Type B pancreatic cell (in vitro differentiated cells): ENCODE measurements at places on chromosomes 4 and X. TPM values are rescaled to one million over a fixed set of nuclear protein-coding genes. Genes with fewer than 3 reads are reported as not detected.

DNA sequence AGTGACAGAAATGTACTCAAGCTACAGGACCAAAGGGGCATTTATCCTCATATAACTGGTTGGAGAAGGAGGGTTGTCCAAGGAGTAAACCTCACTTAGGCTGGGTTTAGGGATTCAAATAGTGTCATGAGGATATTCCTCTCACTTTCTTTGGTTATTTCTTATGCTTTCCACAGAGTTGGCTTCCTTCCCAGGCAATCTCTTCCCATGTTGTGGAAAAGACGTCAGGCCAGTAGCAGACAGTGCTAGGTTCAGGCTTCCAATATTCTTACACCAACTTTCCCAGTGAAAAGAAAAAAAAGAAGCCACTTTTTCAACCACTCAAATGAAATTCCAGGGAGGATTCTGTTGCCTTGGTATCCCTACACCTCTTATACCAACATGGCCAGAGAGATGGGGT is 653.0 kb downstream of the C4orf33 start:
- DNase-seq: no peak

- DNase-seq: no peak
Measured at GRCh38 chrX:12896935-12897334, 9.5 kb upstream of the TLR8 start.

- DNase-seq: no peak
Measured at GRCh38 chr4:98614662-98615061, 43.7 kb downstream of the TSPAN5 start.

GRCh38 chr4:83118869-83119268 is 4.3 kb upstream of the PLAC8 start:
- no peak for DNase-seq

- DNase-seq: no peak
Measured at GRCh38 chrX:14027036-14027435, 2.7 kb downstream of the GEMIN8 start.

DNA sequence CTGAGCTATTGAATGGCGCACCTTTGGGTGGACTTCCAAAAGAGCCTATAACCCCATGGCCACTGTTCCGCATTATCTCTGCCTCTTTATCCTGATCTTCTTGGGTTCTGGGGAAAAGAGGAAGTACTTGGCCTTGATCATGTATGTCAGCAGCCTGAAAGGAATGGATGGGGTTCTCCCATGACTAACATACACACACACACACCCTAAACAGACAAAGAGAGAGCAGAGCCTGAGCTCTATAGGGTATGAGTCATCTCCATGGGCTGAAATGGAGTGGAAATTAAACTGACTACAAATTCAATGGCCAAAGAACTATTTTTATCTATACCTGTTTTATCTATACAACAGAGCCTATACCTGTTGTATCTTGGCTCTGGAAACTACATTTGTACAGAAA is 141.5 kb upstream of the MTMR8 start:
- no peak for DNase-seq

GDI1 gene
- total RNA-seq: 105 and 159 TPM in 2 replicates

ADAMTS3 gene
- 1.4 and 10.3 TPM in 2 replicates for total RNA-seq

CT45A3 gene
- not detected in 2 replicates for total RNA-seq

FAM241A gene
- total RNA-seq: 0.70 and 1.3 TPM in 2 replicates

SSX1 gene
- not detected in 2 replicates for total RNA-seq
